ENCODE measurements at places on chromosomes 11 and 22.

DNA sequence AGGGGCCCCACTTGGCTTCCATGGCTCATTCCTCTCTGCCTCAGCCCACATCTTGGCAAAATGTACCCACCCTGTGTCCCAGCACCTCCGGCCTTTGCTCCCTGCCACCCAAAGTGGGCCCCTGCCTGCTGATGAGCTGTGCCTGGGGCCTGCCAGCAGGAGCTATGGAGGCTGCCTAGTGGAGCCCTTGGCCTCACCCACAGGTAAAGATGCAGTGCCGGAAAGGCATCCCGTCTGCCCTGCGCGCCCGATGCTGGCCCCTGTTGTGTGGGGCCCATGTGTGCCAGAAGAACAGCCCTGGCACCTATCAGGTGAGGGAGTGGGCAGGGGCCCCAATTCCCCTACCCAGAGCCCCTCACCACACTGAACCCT is 1.3 kb downstream of the TBC1D10C start:
- no peak for DNase-seq

GRCh38 chr11:95795627-95796295 is 5.5 kb downstream of the CEP57 start:
- DNase-seq = no peak

DNA sequence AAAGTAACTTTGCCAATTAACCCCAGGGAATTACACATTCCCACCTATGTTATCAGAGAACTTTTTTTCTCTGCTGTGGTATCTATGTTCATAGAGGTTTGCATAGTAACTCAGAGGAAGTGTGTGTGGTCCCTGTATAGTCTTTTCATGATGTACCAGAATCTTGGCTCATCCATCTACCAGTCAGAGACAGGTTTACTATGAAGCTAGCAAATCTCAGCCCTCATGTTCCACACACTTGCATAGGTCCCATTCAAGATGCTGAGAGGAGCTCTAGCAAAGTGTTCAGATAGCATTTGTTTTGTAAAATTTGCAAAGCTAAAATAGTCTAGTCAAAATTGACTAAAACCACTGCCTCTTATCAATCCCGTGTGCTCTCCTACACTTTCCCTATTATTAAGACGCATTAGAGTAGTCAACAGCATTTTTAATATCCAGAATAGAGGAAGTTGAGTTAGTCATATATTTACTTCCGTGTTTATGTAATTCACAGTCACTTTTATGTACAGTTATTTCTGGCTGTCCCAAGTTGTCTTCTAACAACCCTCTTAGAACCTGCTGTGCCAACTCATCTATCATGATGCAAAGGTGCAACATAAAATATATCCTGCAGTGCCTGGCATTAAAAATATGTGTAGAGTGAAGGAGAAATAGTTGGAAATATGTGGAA is 184.2 kb downstream of the FAM76B start:
- no peak for DNase-seq

DNA sequence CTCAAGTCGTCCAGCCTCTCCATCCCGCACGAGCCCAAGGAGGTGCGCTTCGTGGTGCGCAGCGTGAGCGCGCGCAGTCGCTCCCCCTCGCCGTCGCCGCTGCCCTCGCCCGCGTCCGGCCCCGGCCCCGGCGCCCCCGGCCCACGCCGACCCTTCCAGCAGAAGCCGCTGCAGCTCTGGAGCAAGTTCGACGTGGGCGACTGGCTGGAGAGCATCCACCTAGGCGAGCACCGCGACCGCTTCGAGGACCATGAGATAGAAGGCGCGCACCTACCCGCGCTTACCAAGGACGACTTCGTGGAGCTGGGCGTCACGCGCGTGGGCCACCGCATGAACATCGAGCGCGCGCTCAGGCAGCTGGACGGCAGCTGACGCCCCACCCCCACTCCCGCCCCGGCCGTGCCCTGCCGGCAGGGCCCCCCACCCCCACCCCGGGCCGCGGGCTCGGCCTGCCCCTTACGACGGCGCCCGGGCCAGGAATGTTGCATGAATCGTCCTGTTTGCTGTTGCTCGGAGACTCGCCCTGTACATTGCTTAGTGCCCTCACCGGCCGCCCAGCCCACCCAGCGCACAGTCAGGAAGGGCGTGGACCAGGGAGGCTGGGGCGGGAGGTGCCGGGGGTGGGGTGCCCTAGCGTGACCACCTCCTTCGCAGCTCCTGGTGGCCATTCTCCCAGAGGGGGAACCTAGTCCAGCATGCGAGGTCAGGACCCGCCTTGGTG is 6.9 kb upstream of the ACR start:
- no peak for DNase-seq

GRCh38 chr22:44423556-44424358 is 74.3 kb downstream of the RTL6 start:
- DNase-seq = no peak

DNA sequence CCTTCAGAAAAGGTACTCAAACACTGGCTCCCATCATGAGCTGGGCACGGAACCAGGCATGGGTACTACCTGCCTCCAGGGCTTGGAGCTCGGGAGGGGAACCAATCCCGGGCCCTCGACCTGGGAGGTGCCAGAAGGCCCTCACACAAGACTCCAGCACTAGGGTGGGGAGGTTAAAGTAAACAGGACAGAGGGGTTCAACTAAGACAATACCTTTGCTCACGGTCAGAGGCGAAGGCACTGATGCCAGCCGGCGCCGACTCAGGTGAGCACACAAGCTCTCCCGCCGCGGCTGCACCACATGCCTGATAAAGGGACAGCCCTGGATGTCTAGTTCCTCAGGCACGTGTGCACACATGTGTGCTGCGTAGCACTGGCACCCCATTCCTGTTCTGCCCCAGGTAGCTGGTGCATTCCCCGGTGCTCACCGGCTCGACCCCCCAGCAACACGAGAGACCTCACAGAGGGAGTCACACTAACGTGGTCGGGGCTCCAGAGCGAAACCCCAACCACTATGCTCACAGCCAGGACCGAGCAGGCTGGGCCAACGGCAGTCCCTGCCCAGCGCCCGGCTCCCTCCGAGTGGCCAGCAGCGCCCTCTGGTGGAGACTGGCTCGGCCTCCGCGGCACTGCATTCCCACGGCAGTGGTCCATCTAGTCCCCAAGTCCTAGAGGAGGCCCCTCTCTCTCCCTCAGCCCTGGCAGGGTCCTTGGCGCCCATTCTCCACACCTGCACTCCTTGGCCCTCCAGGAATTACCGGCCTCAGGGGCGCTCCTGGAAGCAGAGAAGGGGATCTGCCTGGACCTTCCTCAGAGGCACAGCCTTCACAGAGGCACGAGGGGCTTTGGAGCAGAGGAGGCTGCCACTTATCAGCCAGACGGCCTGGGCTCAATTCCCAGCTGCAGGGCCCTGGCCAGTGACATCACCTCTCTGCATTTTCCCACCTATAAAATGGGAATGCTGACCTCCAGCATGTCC is 28.8 kb upstream of the MOB2 start:
- DNase-seq = peak; percentile 50
